Pulmonary artery endothelial cell (primary cell): ENCODE measurements at places on chromosomes 2 and 18.

- DNase-seq, result no peak
These were observed 241.7 kb downstream of the ATAD2B start for GRCh38 chr2:23685181-23685580.

- DNase-seq, result no peak
These were observed 10.5 kb upstream of the IKZF2 start for GRCh38 chr2:213161759-213162515.

DNA sequence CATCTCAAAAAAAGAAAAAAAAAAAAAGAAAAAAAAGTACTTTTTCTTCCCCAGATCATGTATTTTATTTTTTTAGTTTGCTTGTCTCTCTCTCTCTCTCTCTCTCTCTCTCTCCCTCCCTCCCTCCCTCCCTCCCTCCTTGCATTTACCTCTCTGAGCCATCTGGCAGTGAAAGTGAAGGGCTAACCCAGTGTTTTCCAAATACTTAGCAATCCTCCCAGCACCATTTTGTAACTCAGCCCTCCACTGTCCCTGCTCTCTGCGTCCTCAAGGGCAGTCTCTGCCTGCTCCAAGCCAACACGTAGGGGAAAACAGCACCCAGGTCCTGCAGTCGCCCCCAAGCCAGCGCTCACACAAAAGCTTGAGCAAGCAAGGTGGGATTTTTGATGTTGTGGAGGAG, 19.6 kb upstream of the TEX44 start:
- DNase-seq, result no peak

DNA sequence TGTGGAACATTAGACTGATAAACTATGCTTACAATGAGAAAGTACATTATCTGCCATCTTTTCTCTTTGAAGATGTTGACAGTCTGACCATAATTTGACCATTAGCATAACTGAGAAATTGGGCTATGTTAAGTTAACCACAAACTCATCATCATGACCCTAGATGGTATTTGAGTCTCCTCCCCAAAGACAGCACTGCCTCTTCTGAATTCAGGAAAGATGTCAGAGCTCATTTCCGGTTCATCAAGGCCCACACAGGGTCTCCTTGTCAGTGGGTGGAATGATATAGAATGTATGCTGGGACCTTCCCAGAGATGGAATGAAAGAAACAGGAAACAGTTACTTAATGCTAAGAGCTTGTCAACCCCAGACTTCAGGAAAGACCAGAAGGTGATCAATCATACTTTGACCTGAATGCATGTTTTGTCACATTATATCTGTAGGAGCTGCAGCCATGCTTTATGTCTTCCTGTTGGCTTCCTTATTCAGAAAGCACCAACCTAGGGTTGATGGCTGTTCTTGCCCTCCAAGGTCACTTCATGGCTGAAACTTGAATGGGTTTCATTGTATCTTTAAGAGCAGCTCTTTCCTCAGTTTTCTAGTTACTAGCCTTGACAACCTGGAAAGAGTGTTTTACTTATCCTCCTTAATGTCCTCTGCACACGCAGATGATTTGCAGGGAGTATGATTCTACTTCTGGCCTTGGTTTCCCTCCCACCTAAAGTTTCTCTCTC, 99.1 kb upstream of the NEUROD1 start:
- peak; percentile 20 for DNase-seq

GRCh38 chr2:44326548-44327264, 34.6 kb downstream of the PREPL start:
- DNase-seq, result no peak

GRCh38 chr2:143258126-143258892, 129.1 kb downstream of the ARHGAP15 start:
- DNase-seq, result no peak

DNA sequence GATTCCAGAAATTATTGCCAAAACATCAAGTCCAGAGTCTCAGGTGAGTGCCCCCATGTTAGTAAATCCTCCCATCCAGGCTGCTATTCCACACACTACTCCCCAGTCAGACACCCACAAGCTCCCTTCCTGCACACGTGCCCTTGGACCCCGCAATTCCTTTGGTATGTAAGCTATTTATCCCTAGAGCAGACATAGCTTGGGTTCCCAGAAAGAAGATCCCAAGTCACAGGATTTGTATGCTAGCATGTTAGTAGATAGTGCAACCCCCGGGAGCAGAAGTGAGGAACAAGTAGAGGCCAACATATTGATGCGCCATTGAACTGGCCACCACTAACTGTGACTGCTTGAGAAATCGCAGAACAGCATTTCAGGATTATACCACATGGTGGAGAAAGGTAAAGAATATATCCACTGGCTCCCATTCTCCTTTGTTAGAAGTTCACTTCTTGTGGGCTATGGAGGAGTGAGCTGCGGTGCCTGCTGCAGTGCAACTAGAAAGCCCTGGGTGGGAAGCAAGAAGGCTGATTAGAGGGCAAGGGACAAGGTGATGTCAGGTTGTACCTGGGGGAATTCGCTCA, 137.5 kb upstream of the CHAC2 start:
- no peak for DNase-seq

- no peak for DNase-seq
These were observed 94.0 kb upstream of the ITGA4 start for GRCh38 chr2:181363164-181363563.

DNA sequence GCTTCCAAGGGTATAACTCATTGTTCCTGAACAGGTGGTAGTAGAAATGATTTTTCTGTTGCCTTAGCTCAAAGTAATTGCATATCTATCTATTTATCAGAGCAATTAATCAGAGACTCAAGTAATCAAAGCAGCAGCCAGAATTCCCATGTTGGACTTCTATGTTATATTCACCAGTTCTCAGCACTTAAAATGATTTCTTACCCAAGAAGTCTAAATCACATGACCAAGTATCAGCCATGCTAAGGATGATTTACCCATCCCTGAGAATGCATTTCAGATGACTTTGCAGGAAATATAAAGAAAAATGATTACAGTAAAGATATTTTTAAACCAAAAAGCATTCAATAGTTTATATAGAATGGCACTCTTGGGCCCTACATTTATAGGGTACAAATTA, 352.2 kb downstream of the NUP35 start:
- no peak for DNase-seq

- no peak for DNase-seq
These were observed 582.8 kb downstream of the ZEB2 start for GRCh38 chr2:143936848-143937722.
